ENCODE measurements at places on chromosomes 4 and X.

DNA sequence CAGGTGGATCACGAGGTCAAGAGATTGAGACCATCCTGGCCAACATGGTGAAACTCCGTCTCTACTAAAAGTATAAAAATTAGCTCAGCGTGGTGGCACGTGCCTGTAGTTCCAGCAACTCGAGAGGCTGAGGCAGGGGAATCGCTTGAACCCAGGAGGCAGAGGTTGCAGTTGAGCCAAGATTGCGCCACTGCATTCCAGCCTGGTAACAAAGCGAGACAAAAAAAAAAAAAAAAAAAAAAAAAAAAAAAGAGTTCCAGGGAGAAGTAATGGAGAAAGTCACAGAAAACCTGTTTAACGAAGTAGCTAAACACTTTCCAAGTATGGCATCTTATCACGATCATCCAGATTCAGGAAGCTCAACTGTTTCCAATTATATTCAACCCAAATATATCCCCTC is 10.9 kb downstream of the KLHL4 start:
- DNase-seq, result no peak

DNA sequence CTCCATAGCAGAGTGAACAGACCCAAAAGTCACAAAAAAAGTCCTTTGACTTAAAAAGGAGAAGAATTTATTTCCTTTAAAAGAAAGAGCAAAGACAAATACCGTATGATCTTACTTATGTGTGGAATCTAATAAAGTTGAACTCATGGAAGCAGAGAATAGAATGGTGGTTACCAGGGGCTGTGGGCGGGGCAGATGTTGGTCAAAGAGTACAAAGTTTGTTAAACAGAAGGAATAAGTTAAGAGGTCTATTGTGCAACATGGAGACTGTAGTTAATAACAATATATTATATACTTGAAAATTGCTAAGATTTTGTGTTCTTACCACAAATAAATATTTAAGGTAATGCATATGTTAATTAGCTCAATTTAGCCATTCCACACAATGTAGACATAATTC is 173.3 kb upstream of the S100G start:
- DNase-seq, result no peak

- DNase-seq, result peak; percentile 36
These were observed 441.1 kb downstream of the KCNIP4 start for GRCh38 chr4:21507439-21507838.

GRCh38 chr4:173318648-173319211 is 15.4 kb downstream of the HMGB2 start:
- DNase-seq, result peak; percentile 70

DNA sequence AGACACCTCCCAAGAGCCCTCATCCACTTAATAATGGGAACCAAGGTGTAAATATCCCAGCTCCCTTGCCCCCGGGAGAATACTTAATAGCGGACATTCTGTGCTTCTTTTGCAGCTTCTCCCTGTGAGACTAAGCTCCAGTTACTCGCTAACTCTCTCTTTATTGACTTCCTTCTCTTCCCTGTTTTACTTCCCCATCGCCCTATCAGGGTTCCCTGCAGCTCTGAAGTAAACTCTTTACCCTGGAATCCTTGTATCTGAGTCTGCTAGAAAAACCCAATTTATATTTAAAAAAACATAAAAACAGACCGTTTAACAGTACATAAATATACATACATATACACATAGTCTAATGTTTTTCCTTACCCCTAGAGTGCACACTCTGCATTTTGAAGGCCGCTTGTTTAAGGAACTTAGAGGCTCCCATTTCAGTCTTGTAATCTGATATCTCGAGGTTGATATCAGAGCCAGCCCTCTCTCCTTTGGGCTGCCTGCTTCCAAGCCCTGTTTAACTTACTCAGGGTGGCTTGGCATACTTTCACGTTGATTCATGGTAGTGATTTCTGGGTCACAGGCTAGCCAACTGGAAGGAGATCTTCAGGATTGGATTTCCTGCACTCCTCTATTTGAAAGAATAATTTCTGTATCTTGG is 177.4 kb upstream of the SCML1 start:
- DNase-seq, result peak; percentile 88

GRCh38 chr4:162984621-162985020 is 182.1 kb downstream of the NAF1 start:
- no peak for DNase-seq

DNA sequence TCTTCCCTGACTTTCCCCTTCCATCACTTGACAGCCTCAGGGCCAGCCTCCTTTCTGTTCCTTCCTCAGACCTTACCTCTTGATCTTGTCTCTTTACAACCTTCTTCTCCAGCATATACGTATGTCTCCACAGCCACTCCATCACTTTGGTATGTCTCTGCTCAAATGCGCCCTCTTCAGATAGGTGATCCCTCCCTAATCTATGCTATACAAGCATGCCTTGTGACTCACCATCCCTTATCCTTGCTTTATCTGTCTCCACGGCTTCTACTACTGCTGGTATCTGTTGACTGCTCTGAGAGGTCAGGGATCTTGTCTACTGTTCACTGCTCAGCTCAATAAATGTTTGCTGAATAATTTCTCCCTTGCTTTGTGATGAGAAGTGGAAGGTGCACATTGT is 9.0 kb downstream of the ARAP2 start:
- no peak for DNase-seq

- peak; percentile 73 for DNase-seq
These were observed at the start of gene MSX1 for GRCh38 chr4:4859325-4859798. Gene MSX1 (plus strand): TSS chr4:4859665. CDS start chr4:4859900, 235 bp downstream.

DNA sequence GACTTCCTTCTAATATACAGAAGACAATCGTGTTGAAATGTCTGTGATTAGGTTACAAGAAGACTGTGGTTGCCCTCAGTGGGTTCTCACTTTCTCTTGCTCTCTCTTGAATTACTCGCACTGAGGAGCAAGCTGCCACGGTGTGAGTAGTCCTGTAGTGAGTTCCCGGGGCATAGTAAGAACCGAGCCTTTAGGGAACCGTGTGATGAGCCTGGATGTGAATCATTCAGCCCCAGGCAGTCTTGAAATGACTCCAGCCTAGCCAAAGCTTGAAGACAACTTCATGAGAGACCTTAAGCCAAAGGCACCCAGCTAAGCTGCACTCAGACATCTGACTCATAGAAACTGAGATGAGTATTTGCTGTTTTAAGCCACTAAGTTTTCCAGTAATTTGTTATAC is 292.7 kb downstream of the SPOCK3 start:
- DNase-seq, result peak; percentile 11

GRCh38 chrX:11781734-11782370 is 23.8 kb downstream of the MSL3 start:
- no peak for DNase-seq

DNA sequence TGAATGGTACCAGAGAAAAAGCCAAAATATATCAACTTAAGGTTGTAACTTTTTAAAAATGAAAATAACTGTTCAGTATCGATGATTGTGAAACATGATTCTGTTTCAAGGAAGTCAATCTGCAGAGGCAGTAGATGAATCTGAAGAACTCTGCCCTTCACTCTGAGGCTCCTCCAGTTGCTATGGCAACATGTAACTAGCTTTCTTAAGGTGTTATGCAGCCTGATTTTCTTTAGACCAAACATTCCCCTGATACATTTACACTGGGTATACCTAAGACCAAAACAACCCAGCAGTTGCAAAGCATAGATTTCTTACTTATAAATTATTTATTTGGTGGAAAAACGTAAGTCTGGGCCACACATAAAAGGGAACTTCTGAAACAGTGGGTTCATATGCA is 133.6 kb upstream of the RASGEF1B start:
- no peak for DNase-seq

- no peak for DNase-seq
These were observed 15.3 kb upstream of the UBA1 start for GRCh38 chrX:47178337-47178736.

- DNase-seq, result peak; percentile 53
These were observed 64.6 kb downstream of the COX7B2 start for GRCh38 chr4:46844325-46844917.

- no peak for DNase-seq
These were observed 34.1 kb downstream of the MOB1B start for GRCh38 chr4:70936200-70936787.

GRCh38 chr4:184879271-184879670 is 53.5 kb upstream of the ACSL1 start:
- no peak for DNase-seq

GRCh38 chr4:7910952-7911578 is 28.6 kb downstream of the AFAP1 start:
- peak; percentile 93 for DNase-seq

- no peak for DNase-seq
These were observed 27.9 kb downstream of the TKTL1 start for GRCh38 chrX:154323537-154323936.

DNA sequence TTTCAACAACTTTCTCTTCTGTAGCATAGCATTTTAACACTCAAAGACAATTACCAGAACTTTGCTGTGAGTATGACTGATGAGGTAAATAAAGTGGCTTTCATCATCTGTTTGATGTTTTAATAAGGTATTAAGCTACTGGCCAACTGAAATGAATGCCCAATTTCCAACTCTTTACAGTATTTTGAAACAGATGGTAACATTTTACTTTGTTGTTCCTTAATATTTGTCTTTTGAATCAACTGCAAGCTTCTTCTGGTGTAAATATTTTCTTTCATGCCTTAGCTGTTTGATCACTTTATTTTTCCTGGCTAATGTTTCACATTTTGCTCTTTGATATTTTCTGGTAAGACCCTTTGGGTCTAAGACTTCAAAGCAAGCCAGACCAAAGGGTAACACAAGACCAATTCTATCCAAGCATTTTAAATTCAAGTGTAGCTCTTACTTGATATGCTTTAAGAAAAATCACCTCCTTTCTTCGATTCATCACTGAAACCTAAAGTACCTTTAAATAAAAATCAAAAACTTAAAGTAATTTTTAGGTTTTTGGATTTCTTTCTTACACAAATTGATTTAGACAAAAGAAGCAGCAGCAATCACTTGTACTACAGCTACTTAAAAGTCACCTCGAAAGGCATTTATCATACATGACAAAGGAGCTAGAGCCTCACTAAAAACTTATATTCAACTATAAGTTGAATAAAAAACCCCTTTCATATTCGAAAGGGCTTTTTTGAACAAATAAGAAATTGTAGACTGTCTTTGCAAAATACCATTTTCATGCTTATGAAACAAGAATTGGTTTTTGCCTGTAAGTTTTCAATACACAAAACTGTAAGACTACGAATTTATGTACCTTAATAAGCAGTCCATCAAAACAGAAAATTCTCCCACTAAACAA is 57.6 kb downstream of the TBCK start:
- peak; percentile 11 for DNase-seq

DNA sequence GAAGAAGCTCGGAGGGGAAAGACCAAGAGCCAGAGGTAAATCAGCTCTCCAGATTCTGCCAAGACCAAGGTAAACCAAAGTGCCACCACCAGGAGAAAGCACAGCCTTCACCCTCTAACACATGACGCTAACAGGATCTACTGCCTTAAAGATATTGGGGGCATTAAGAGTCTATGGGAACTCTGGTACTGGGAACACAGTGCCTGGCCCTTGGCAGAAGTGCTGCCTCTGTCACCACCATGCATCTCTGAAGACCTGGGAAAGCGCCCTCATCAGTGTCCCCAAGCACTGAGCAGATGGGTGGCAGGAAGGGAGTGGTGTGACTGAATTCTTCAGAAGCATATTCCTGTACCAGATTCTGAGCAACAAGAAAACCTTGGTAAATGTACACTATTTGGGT is 1.3 kb downstream of the QDPR start:
- DNase-seq, result no peak

DNA sequence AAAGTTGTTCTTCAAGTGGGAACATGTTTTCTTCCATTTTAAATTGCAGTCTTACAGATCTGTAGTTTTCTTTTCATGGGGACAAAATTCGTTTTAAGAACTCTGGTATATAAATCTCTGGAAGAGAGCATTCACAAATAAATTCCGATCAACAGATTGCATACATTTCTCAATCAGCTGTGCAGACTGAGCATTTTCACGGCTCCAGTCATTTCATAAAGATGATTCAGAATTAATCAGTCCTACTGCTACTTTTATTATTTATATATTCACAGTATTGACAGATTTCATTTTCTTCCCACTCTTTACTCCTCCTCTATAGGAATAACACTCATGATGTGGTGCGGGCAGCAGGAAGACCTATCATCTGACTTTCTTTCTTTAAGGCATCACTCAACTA is 534.9 kb upstream of the FTHL17 start:
- DNase-seq, result no peak

- DNase-seq, result peak; percentile 55
These were observed 14.1 kb upstream of the PPARGC1A start for GRCh38 chr4:23903859-23904438.

- DNase-seq, result peak; percentile 49
These were observed 17.8 kb downstream of the SCD5 start for GRCh38 chr4:82780752-82781231.

DNA sequence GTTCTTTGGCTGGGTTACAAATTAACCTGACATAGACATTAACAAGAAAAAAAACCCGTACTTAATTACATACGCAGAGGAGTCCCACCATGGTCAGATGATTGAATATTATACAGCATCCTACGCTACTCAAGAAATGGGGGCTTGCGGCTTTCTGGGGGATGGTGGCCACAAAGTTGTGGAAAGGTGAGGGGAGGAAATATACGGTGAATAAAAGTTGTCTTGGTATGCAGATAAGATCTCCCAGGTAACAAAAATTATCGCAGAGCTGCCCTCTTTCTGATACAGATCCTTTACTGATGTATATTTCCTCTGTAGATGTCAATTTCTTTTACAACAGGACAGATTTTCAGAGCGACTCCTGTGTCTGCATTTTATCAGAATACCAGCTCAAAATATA is 890 bp downstream of the DCAF16 start:
- no peak for DNase-seq

GRCh38 chr4:42460043-42460442 is 62.8 kb downstream of the SHISA3 start:
- DNase-seq, result no peak

DNA sequence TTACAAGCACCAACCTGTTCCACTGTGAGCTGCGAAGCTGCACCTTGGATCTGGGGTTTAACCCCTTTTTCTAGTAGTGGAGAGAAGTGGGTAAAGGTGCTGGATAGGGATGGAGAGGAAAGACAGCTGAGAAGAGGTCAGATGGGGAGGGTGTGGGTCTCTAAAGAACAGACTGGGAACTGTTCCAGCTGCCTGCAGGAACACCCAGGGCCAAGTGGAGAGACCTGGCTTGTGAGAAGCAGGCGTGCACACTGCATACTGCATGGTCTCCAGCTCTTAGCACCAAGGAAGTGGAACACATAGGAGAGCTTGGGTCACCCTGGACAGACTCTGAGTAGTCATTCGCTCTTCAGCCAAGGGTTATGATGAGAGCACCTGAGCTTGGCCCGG is 16.1 kb downstream of the BCOR start:
- DNase-seq, result no peak

GRCh38 chr4:30601070-30601865 is 118.9 kb upstream of the PCDH7 start:
- peak; percentile 5 for DNase-seq

DNA sequence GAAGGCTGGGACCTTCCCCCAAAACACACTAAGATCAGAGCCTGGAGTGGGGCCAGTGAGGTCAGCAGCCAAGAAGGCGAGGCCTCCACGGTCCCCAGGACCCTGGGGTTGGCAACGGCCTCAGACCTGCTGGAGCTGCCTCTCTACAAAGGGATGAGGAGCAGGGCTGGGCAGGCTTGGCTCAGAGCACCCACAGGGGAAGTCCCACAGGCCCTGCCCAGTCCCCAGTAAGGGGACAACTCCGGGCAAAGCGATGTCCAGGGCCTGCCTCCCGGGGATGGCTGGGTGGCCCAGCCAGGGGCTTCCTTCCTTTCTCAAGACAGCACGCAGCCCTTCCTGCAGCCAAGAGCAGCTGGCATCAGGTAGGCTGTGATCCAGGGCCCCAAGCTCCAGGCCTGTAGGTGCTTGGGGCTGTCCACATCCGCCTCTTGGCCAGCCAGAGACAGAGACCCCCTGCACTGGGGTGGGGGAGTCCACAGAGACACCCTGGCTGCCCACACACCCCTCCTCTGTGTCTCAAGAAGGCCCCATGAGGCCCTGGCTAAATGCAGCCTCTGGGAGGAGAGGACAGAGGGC is 5.7 kb downstream of the MXD4 start:
- DNase-seq, result no peak

Measured in fibroblast of mammary gland (primary cell).